Kasumi-1 (cell line): ENCODE measurements at places on chromosomes 2 and 18.
A peak's percentile ranks its signal among the peaks of the same experiment; 100 is the strongest.

DNA sequence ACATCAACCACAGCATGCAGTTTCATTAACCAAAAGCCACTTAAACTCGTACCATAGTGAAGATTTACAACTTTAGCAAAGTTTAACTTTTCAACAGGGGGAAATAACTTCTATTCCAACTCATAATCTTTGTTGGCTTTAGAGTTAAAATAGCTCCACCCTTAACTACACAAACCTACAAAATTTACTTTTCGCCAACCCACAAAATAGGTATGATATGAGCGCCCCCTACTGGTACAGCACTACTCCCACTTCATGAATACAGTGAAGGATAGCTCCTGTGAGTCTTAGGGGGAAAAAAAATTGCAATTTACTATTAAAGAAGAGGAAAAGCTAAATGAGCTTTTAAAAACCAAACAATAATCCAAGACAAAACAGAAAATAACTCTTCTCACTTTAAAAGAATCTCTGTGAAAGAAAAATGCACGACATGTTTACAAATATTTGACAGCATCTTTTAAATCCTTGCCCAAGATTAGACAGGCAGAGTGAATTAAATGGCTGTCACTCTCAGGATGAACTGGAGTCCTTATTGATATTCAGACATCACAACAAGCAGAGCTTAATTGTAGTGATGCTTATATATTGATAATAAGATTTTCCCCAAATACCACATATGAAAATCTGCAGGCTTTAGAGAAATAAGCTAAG, 32.2 kb downstream of the TMEFF2 start:
- peak; percentile 90 for DNase-seq

- no peak for DNase-seq
Observed at GRCh38 chr18:32057624-32058165, 34.0 kb upstream of the RNF138 start.

DNA sequence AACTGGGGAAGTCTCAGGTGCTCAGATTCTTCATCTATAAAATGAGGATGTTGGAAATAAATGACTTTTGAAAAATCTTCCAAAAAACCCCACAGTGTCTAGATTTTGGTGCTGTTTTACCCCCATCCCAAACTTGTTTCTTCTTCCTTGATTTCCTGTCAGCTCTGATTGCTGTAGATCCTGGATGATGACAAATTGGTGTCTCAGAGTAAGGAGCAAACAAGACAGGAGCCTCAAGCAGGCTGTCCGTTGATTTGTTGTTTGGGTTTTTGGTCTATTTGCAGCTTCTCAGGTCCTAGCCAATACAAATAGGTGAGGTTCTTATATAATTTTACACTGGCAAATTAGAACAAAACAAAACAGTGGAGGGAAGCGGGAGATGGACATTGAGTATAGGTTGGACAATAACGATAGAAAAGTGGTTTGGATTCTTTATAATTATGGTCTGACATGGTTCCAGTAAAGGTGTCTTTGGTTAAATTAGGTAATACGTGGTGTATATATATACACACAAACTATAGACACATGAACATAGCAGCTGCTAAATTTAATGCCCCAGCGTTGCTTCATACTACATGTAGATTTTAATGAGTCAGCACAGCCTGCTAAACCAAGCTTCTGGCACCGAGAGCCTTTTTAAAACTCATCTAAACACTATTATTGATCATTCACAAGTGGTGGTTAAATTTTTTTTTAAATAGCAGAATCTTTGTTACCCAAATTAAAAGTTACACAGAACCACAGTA, 142.5 kb downstream of the FMNL2 start:
- DNase-seq: no peak

DNA sequence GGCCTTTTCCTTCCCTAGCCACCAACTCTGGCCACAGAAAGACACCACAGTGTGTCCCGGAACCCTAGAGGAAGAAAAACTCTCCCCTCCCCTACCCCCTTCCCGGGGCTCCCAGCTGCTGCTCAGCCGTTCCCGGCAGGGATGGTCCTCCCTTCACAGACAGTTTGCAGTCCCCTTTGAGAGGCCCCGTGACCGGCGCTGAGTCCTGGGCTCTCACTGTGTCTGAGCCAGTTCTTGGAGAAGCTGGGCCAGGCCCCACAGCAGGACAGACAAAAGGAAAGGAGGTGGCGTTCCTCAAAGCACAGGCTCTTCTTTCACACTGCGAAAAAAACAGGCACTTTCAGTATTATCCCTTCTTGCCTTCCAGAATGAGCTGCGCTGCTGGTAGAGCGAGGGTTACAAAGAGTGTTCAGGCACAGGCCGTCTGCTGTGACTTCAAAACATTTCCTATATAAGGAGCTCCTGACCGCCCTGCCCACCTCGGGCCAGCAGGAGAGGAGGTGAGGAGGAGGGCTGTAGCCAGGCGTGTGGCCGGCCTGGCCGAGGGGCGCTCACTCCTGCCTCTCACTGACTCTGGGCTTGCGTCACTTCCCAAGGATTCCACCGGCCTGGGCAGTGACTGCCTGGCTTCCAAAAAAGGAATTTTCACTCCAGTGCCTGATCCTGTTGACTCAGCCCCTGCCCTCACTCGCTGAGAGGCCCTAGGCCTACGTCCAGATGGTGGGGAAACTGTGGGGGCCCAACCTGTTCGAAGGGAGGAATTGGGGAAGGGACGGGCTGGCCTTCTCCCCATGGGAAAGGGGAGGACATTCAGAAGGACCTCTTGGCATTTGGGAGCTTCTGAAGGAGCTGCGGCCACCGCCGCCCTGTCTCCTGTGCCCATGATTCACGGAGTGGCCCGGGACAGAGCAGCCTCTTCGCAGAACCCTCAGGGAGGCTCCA, 24.9 kb downstream of the CIDEA start:
- peak; percentile 65 for DNase-seq

DNA sequence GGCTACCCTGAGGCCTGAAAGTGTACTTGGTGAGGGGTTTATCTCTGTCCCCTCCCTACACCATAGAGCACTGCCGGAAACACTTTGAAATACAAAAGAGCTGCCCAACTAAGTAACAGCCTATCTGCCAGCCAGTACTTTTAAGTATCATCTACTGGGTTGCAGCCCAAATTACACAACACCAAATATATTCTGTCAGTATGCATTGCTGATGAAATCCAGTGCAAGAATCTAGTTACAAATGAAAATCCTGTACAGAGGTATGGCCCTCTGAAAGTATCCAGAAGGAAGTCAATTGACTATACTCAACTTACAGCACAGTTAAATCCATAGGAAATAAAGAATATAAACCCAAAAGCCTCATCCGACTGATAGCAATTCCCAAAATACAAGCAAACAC, 280.8 kb downstream of the CCDC85A start:
- DNase-seq: no peak

GRCh38 chr2:64730551-64731262, 77.0 kb upstream of the SERTAD2 start:
- peak; percentile 36 for DNase-seq

GRCh38 chr2:167575276-167575675, 672.1 kb downstream of the STK39 start:
- DNase-seq: no peak

DNA sequence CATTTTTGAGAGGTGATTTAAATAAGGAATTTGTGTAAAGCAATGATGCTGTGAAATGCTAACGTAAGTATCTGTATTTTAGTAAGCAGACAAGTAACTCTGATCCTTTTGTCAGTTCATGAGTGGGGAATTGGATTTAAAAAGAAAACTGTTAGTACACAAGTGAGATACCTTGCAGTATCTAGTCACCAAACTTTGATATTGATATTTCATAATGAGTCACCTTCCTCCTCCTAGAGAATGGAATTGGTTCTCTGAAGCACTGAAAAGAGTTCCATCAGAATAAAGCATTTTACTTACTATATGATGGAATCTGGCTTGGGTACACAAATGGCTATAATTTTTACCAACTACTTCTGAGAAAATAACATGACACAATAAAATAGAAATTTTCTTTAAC, 232.2 kb downstream of the ZNF804A start:
- no peak for DNase-seq

DNA sequence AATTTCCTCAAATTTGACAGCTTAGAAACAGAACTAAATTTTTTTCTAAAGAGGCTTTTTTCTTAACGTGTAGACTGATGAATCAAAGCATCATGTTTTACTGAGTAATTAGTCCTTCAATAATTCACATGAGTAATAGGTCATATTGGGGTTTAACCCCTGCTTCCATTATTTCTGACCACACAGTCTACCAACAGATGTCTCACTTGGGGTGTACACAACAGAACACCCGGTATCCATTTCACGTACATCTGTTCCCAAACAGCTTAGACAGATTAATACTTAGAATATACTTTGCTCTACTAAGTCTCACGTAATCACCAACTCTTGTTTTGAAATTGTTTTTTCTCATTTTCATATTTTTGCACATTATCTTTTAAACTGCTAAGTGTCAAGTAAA, 14.8 kb downstream of the CERKL start:
- DNase-seq: no peak

GRCh38 chr2:181054843-181055242, 74.4 kb downstream of the UBE2E3 start:
- DNase-seq: no peak

GRCh38 chr2:108634576-108635160, 84.6 kb upstream of the RANBP2 start:
- DNase-seq: no peak
